Activated CD4-positive, alpha-beta T cell treated with anti-CD3 and anti-CD28 coated beads, Interleukin-2, amount 10 ng/mL, durations not matched to agents 7 days and 5 days (primary cell): ENCODE measurements at places on chromosomes 4 and X. TPM values are rescaled to one million over a fixed set of nuclear protein-coding genes. Genes with fewer than 3 reads are reported as not detected.
A peak's percentile ranks its signal among the peaks of the same experiment; 100 is the strongest.

DNA sequence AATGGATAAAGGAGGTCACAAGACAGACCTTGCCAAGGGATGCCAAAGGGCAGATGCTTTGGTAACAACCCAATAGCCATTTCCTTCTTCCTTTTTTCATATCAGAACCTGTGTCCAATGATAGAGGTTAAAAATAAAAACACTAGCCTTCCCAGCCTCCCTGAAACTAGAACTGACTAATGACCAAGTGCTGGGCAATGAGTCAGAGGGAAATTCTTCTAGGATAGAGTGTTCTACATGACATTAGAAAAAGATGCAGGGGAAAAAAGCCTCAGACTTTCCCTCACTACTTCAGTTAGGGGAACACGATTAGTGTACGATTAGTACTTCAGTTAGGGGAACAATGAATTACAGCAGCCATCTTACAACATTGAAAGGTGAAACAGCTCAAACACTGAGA is 29.3 kb upstream of the FAM47C start:
- H3K36me3 ChIP-seq = no peaks in the 10 kb centered on the region
- no peaks in the 10 kb centered on the region for H3K4me1 ChIP-seq
- DNase-seq = no peak
- no peaks in the 10 kb centered on the region for H3K27me3 ChIP-seq
- H3K27ac ChIP-seq = no peak overlapping the region

GRCh38 chrX:16671005-16671404 is 21.0 kb downstream of the S100G start:
- peak; percentile 42 for DNase-seq
- H3K36me3 ChIP-seq = no peaks in the 10 kb centered on the region
- H3K4me1 ChIP-seq = no peaks in the 10 kb centered on the region
- no peaks in the 10 kb centered on the region for H3K27me3 ChIP-seq
- H3K4me3 ChIP-seq = no peak overlapping the region

DNA sequence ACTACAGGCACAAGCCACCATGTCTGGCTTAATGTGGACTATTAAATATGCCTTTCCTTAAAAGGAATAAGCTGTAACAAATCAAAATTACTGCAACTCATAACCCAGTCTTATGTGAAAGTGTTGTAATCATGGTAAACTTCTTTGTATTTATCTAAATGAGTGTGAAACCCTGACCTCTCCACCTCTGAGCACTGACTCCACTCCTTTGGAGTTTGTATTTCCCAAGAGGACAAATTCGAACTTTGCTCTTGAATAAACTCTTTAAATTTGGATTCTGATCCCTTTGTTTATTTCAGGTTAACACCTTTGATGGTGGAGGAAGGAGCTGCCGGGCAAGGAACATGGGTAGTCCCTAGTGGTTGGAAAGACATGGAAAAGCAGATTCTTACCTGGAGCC is 48.3 kb upstream of the FAM9A start:
- H3K4me3 ChIP-seq = no peak overlapping the region
- H3K4me1 ChIP-seq = no peaks in the 10 kb centered on the region
- DNase-seq = no peak
- H3K27ac ChIP-seq = no peak overlapping the region
- H3K27me3 ChIP-seq = no peaks in the 10 kb centered on the region
- H3K36me3 ChIP-seq = no peaks in the 10 kb centered on the region

DNA sequence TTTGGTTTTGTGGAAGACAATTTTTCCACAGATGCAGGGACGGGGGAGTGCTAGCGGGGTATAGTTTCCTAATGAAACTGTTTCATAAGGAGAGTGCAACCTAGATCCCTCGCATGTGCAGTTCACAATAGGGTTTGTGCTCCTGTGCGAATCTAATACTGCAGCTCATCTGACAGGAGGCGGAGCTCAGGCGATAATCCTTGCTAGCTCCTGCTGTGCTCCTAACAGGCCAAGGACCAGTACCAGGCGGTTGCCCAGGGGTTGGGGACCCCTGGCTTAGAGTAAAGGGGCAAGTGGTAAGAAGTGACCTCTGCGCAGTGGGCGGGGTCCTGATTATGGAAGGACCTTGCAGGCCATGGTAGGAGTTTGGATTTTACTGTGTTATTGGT is 3.8 kb downstream of the SCML1 start:
- H3K4me1 ChIP-seq = peaks cover 25% of the 10 kb centered on the region
- H3K4me3 ChIP-seq = no peak overlapping the region
- peaks cover 37% of the 10 kb centered on the region for H3K27me3 ChIP-seq
- no peaks in the 10 kb centered on the region for H3K36me3 ChIP-seq
- DNase-seq = no peak
- no peak overlapping the region for H3K27ac ChIP-seq

The PLXNB3 gene
- total RNA-seq = 0.23 TPM

The CTSO gene
- total RNA-seq = 6.2 TPM

The ASMT gene
- total RNA-seq = not detected
